ENCODE measurements at places on chromosomes 4 and X.

- no peak for DNase-seq
Observed at GRCh38 chr4:77930876-77931275, 68.2 kb downstream of the MRPL1 start.

DNA sequence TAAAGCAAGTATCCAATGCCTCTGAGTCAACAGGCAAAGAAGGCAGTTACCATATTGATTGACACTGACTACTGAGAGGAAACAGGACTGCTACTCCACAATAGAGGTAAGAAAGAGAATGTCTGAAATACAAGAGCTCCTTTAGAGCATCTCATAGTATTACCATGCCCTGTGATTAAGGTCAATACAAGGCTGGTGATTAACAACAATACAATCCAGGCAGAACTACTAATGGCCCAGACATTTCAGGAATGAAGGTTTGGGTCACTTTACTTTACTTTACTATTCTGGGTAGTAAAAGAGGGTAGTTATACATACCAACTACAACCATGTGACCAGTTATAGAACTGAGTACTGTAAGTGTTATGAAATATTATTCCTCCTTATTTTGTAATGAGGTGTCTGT lies 44.5 kb downstream of the BRWD3 start:
- no peak for DNase-seq

GRCh38 chr4:57443787-57444186 lies 333.6 kb upstream of the IGFBP7 start:
- DNase-seq = no peak

DNA sequence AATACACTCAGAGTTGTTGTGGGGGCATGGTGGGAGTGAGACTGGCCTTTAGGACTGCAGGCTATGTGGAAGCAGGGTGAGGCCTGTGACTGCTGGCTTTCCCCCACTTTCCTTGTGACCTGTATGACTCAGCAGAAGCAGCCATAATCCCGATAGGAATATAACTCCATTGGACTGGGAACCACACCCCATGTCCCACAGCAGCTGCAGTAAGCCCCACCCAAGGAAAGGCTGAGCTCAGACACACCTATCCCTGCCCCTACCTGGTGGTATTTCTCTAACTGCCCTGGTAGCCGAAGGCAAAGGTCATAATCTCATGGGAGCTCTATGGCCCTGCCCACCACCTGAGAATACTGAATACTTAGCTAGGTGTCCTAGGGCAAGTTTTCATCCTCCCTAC lies 169.3 kb downstream of the GC start:
- DNase-seq = no peak

DNA sequence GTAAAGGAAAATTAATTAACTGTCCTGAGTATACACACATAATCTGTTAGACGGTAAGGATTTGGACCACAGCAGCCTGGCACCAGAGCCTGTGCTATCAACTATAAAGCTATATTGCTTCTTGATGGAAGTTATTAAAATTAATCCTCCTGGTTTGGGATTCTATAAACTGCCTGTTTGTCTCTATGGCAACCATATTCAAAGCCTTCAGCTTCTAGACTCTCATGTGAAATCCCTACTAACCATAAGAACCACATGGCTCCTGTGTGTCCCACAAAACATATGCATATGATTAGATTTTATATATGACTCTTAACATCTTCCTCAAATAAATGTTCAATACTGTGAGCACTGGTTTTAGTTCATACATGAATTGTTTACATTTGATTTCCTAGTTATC lies 380.8 kb downstream of the ANKRD50 start:
- DNase-seq = no peak
